Left lung (tissue), 14 donors: ENCODE measurements at places on chromosomes 2 and 18. TPM values are rescaled to one million over a fixed set of nuclear protein-coding genes. Genes with fewer than 3 reads are reported as not detected.

- no peak overlapping the region for H3K4me3 ChIP-seq
- H3K27me3 ChIP-seq = peaks cover 8% of the 10 kb centered on the region
- no peak overlapping the region for H3K27ac ChIP-seq
- no peaks in the 10 kb centered on the region for H3K36me3 ChIP-seq
Observed at GRCh38 chr2:44793322-44793870, 148.1 kb upstream of the SIX3 start.

- no peaks in the 10 kb centered on the region for H3K27me3 ChIP-seq
- DNase-seq = no peak
- H3K36me3 ChIP-seq = no peaks in the 10 kb centered on the region
- H3K27ac ChIP-seq = no peak overlapping the region
- H3K4me3 ChIP-seq = no peak overlapping the region
- peaks cover 16% of the 10 kb centered on the region for H3K4me1 ChIP-seq
Observed at GRCh38 chr18:48990481-48991318, 39.9 kb upstream of the SMAD7 start.

DNA sequence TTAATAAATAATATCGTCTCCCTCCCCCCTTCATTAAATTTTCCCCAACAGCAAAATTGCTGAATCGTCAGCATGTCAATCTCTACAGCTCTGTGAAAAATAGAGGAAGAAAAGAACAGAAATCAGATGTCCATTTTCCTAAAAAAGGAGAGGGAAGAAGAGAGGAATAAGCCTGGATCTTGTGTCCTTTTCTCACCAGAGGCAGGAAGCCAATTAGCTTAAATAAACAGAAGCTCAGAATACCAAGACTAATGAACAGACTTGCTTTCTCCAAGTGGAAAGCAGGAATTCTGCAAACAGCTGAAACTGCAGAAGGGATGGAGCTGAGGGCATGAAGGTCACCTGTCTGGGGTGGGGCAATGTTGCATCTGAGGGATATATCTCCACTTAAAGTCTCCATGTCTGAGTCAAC is 265.7 kb downstream of the CCDC85A start:
- no peak for DNase-seq
- peak overlapping the region; percentile 7 for H3K27ac ChIP-seq
- H3K27me3 ChIP-seq = no peaks in the 10 kb centered on the region
- no peaks in the 10 kb centered on the region for H3K4me1 ChIP-seq
- no peak overlapping the region for H3K4me3 ChIP-seq

GRCh38 chr2:239499726-239500573 is 99.1 kb upstream of the HDAC4 start:
- no peak for DNase-seq
- H3K27ac ChIP-seq = peak overlapping the region; percentile 48
- no peak overlapping the region for H3K4me3 ChIP-seq
- no peaks in the 10 kb centered on the region for H3K4me1 ChIP-seq

- H3K36me3 ChIP-seq = no peaks in the 10 kb centered on the region
- H3K4me1 ChIP-seq = no peaks in the 10 kb centered on the region
- no peak overlapping the region for H3K4me3 ChIP-seq
- H3K27ac ChIP-seq = no peak overlapping the region
Observed at GRCh38 chr18:58520969-58521368, 107.9 kb downstream of the ALPK2 start.

DNA sequence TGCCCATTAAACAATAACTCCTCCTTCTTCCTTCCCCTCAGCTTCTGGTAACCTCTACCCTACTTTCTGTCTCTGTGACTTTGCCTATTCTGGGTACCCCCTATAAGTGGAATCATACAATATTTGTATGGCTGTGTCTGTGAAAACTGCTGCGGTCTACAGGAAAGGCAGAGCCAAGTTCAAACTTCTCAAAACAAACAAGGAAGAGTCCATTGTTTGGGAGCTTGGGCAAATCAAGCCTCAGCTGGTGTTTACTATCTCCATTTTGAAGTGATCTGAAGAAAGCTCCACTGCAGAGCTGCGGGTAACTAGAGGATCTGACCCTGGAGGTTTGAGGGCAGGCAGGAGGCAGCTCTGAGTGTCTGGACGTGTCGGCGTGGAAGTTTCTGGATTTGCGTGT is 48.6 kb upstream of the DAPL1 start:
- no peaks in the 10 kb centered on the region for H3K36me3 ChIP-seq
- no peak for DNase-seq
- peaks cover 8% of the 10 kb centered on the region for H3K4me1 ChIP-seq
- H3K27me3 ChIP-seq = no peaks in the 10 kb centered on the region
- H3K4me3 ChIP-seq = no peak overlapping the region
- no peak overlapping the region for H3K27ac ChIP-seq

DNA sequence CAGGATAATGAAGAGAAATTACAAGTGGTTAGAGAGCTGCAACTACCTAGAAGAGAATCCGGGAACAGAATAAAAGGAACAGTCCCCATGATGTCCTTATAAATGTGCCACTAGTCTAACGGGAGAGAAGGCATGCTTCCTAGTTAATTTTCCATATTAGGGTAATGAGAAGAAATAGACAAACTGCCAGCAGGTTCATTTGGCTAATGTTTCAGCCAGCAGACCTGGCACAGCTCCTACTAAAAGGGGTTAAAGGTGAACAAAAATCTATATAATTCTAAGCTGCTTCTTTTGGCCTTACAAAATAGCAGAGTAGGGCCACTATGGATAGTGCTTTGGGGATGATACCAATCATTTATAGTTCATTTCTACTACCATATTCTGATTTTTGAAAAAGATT is 845.3 kb upstream of the GCFC2 start:
- no peaks in the 10 kb centered on the region for H3K36me3 ChIP-seq
- no peaks in the 10 kb centered on the region for H3K27me3 ChIP-seq
- H3K27ac ChIP-seq = no peak overlapping the region

The STEAP3 gene
- 4.2 TPM for polyA plus RNA-seq

- H3K36me3 ChIP-seq = no peaks in the 10 kb centered on the region
- no peak overlapping the region for H3K27ac ChIP-seq
- no peak overlapping the region for H3K4me3 ChIP-seq
- no peaks in the 10 kb centered on the region for H3K4me1 ChIP-seq
- H3K27me3 ChIP-seq = no peaks in the 10 kb centered on the region
Observed at GRCh38 chr18:11489266-11489899, 120.0 kb upstream of the SLC35G4 start.

GRCh38 chr18:12857991-12858544 is 26.0 kb downstream of the PTPN2 start:
- H3K4me3 ChIP-seq = no peak overlapping the region
- H3K27me3 ChIP-seq = no peaks in the 10 kb centered on the region
- no peak overlapping the region for H3K27ac ChIP-seq
- H3K36me3 ChIP-seq = peaks cover 20% of the 10 kb centered on the region
- DNase-seq = no peak

GRCh38 chr18:54251606-54252390 is 17.5 kb upstream of the POLI start:
- no peaks in the 10 kb centered on the region for H3K36me3 ChIP-seq
- no peak for DNase-seq
- peak overlapping the region; percentile 68 for H3K27ac ChIP-seq
- H3K4me3 ChIP-seq = no peak overlapping the region

DNA sequence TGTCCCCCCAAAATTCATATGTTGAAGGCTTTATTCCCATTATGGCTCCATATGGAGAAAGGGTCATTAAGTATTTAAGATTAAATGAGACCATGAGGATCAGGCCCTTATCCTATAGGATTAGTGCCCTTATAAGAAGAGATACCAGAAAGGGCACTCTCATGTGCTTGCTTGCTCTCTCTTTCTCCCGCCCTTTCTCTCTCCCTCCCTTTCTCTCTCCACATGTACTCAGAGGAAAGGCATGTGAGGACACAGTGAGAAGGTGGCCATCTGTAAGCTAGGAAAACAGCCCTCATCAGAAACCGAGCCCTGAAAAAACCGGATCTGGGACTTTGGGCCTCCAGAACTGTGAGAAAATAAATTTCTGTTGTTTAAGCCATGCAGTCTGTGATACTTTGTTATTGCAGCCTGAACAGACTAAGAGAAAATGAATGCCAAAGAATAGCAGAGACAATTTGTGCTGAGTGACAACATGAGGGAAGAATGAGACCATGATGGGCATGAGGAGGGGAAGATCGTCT is 300.0 kb upstream of the SLC39A10 start:
- no peak for DNase-seq
- no peaks in the 10 kb centered on the region for H3K36me3 ChIP-seq
- H3K27ac ChIP-seq = no peak overlapping the region
- H3K4me3 ChIP-seq = no peak overlapping the region

DNA sequence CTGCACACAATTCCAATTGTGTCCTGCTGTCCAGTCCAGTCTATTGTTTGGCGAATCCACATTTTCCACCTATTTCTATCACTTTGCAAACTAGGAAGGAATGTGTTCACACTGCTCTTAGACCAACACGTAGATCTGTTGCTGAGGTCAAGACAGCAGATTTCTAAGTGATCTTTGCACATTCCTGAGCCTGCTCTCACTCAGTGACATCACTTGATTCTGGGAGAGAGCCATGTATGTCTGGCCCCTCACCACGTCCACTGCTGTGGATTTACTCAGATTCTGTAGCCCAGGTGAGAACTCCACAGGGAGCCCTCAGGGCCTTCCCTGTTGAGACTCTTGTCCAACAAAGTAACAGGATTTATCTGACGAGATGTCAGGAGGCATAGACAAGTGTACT is 317.2 kb downstream of the TSN start:
- no peaks in the 10 kb centered on the region for H3K4me1 ChIP-seq
- H3K4me3 ChIP-seq = no peak overlapping the region
- no peaks in the 10 kb centered on the region for H3K36me3 ChIP-seq

DNA sequence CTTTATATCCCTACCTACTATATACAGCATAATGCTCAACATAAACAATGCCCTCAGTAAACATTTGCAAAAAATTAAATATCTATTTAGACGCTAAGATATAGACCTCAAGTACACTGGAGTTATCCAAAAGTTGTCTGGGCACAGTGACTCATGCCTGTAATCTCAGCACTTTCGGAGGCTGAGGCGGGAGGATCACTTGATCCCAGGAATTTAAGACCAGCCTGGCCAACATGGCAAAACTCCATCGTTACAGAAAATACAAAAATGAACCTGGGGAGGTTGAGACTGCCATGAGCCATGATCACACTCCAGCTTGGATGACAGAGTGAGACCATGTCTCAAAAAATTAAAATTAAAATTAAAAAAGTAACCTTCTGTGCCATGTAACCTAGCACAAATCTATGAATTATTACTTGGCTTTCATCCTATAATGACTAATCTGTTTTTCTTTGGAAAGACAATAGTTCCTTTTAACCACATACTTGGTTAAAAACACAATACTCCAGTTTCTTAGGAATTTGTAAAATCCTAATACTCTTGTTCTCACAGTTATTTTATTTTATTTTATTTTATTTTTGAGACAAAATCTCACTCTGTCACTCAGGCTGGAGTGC is 6.7 kb upstream of the TNFAIP6 start:
- H3K4me3 ChIP-seq = no peak overlapping the region
- H3K27ac ChIP-seq = no peak overlapping the region
- H3K27me3 ChIP-seq = no peaks in the 10 kb centered on the region
- no peaks in the 10 kb centered on the region for H3K36me3 ChIP-seq

DNA sequence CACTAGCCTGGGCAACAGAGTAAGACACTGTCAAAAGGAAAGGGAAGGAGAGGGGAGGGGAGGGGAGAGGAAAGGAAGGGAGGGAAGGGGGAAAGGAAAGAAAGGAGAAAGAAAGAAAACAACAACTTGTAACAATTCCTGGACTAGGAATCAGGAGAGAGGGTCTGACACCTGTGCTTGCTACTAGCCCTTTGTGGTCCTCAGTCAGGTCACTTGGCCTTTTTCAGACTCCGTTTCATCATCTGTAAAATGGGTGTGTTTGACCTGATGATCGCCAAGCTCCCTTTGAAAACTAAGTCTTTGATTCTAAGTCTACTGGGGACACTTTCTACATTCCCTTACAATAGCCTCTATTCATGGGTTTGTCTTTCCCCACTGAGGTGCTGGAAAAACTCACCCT is 11.4 kb upstream of the ATP8B1 start:
- no peaks in the 10 kb centered on the region for H3K4me1 ChIP-seq
- no peaks in the 10 kb centered on the region for H3K27me3 ChIP-seq
- no peak for DNase-seq
- H3K4me3 ChIP-seq = no peak overlapping the region

- no peaks in the 10 kb centered on the region for H3K27me3 ChIP-seq
- H3K36me3 ChIP-seq = no peaks in the 10 kb centered on the region
- no peak overlapping the region for H3K27ac ChIP-seq
- DNase-seq = no peak
Observed at GRCh38 chr2:155250800-155251199, 552.3 kb downstream of the KCNJ3 start.

DNA sequence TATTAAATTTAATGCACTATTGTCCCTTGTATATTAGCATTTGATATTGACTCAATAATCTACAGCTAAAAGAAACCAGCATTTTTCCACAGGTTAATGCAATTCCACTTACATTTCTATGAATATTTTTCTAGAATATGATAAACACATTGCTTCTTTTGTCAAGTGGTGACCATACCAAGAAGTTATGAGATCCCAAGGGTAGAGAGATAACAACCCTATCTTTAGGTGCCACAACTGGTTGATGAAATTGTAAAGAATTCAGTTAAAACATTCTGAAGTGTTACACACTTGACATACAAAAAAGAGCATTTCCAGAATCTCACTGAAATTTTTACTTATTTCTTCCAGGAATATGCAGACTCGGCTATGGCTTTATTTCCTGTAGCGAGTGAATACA is 56.0 kb downstream of the ABCG8 start:
- H3K4me1 ChIP-seq = peaks cover 5% of the 10 kb centered on the region
- H3K4me3 ChIP-seq = no peak overlapping the region
- DNase-seq = no peak

DNA sequence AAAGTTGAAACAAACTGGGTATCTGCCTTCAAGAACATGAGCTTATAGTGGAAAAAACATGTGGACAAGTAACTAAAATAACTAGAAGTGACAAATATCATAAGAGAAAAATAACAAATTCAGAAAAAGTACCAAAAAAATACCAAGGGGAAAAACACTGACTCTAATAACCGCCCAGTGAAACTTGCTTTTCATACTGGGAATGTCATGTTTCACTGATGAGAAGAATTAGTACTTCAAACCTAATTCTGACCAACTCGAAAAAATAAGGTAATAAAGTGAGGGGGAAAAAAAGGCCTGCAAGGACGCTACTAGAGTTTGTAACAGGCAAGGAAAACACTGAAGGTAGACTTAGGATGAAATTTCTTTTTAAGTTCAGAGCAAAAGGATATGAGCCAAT is 83.6 kb downstream of the RTTN start:
- peaks cover 5% of the 10 kb centered on the region for H3K36me3 ChIP-seq
- H3K27me3 ChIP-seq = no peaks in the 10 kb centered on the region
- no peak overlapping the region for H3K4me3 ChIP-seq
- no peak for DNase-seq
- no peaks in the 10 kb centered on the region for H3K4me1 ChIP-seq
